Non-pigmented ciliary epithelial cell (primary cell): ENCODE measurements at places on chromosomes 11 and 22.

- DNase-seq = no peak
Measured at GRCh38 chr11:43937434-43938411, 4.7 kb upstream of the C11orf96 start.

DNA sequence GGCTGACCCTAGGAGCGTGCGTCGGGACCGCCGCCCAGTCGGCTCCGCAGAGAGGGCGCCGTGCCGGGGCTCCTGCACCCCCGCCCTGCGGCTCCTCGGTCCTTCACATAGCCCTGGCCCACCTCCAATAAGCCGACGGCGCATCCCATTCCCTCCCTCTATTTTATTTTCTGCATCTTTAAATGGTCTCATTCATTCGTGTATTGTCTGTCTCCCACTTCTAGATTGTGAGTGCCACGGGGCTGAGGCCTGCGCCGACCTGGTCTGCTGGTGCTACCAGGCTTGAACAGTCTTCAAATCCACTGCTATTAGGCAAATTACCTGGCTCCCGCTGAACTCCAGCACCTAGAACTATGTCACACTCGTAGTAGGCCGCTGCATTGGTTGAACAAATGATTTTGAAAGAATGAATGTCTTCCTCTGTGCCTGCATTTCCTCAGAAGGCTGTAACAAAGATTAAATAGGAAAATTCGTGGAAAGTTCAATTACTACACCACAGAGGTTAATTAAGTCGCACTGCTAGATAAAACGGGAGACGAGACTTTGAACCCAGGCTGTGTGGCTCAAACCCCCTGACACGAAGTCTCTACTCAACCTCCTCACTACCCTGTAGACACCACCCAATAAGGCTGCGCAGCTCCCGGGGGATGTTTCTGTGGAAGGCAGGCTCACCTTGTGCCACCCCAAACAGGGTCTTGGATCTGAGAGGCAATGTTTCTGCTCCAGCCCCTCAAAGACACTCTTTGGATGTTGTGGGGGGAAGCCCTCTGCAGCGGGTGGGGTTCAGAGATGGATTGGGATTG lies 1.2 kb upstream of the PPP1R14B start:
- no peak for DNase-seq

GRCh38 chr11:7671347-7672215 lies 1.7 kb downstream of the CYB5R2 start:
- DNase-seq = no peak

DNA sequence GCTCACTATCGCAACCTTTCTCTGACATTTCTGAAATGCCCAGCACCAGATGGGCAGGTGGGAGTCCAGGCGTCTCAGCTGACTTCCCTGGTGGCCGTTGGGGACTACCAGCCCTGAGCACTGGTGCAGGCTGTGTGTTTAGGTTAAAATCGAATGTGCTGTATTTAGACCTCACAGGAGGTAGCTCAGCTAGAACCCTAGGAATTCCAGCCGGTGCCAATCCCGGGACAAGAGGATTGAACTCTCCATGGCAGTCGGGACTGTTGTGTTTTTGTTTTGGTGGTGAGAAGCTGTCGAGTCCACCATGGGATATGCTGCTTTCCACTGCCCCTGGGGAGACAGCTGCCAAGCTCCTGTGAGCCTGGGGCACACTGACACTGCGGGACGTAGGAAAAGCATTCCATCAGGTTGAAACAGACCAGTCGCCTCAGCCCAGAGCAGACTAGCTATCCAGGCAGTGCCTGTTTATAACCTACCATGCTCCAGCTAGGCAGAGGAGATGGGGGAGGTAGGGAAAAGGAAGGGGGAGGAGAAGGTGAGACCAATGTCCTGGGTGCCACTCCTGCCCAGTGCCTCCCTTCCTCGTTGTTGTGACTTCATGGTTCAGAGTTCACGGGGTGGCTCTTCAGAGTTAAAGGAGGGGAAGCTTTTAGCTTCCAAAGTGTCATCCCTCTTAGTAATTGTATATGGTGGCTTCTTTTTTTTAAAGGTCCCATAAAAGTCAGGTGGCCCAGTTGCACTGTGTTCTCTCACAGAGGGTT lies 53.0 kb downstream of the MICAL2 start:
- DNase-seq = no peak

DNA sequence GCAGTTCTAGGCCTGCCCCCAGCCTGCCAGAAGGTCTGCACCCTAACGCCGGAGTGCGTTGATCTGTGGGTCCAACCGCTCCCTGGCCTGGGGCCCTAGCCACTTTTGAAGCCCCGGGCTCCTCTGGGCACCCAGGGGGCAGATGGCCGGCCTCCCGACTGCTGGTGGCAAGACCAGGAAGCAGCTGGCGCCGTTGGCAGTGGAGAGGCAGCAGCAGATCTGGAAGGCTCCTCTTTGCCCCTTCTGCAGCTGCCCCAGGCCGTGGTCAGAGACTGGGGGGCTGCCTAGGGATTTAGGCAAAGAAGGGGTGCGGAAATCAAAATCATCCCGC lies 445 bp upstream of the VWCE start:
- no peak for DNase-seq

DNA sequence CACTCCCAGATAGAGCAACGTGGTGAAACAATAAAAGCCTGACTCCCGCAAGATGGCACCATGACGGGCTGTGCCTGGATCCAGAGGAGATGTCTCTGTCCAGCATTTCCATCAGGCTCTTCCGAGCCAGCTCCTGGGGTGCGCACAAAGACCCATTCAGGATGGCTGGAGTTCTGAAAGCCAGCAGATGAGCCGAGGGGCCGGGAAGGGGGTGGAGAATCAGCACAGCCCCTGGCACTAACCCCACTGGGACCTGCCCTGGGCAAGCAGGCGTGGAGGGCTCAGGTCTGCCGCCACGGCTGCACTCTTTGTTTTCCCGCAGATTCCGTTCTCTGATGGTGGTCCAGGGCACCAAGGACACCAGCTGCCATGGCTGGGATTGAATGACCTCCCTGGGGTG lies 97.2 kb upstream of the BLID start:
- no peak for DNase-seq

DNA sequence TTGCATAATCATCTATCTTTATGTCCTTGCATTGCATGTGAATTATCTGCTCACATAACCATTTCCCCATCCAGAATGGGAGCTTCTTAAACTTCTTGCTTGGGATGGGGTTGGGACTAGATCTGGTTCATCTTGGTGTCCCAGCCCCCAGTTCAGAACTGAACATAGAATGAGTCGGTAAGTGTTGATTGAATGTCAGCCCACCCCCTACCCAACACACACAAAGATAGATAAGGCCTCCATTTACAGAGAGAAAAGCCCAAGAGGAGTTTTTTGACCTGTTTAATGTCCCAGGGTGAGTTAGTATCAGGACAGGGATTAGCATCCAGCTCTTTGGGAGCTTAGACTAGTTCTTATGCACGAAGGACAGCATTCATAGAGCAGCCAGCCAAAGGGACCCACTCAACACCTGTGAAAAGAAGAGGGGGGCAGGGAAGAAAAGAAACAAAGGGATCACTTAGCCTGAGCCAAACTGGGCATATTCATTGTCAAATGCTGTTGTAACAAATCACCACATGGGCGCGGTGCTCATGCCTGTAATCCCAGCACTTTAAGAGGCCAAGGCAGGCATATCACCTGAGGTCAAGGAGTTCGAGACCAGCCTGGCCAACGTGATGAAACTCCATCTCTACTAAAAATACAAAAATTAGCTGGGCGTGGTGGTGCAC lies 57.4 kb downstream of the CHRDL2 start:
- no peak for DNase-seq

DNA sequence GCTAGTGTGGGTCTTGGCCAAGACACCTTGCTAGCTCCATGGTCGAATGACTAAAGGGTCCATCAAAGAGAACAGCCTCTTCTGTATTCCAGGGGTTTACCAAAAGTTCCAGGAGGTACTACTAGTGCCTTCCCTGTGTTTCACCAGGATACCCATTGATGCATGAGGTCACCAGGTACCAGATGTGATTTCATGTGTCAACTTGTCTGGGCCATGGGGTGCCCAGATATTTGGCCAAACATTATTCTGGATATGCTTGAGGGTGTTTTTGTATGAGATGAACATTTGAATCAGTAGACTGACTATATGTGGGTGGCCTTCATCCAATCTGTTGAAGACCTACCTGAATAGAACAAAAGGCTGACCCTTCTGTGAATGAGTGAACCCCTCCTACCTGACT lies 92.8 kb downstream of the GALNT18 start:
- DNase-seq = no peak

DNA sequence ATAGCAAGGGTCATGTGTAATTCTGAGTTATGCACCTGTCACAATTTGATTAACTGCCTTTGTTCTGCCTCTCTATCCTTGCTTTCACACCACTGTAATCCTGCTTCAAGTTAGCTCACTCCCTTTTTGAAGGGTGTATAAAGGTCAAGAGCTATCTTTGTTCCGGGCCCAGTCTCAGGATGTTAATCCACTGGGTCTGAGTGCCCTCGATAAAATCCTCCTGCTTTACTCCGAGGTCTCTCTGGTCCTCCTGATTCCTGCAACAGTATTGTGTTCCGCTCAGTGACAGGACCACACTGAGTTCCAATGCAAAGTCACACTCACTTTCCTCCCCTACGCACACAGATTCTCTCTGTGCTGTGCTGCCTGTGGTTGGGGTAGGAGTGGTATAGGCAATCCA lies 186.5 kb downstream of the DYNC2H1 start:
- DNase-seq = no peak

- peak; percentile 68 for DNase-seq
Measured at GRCh38 chr11:110087812-110088534, 5.2 kb upstream of the ZC3H12C start.

DNA sequence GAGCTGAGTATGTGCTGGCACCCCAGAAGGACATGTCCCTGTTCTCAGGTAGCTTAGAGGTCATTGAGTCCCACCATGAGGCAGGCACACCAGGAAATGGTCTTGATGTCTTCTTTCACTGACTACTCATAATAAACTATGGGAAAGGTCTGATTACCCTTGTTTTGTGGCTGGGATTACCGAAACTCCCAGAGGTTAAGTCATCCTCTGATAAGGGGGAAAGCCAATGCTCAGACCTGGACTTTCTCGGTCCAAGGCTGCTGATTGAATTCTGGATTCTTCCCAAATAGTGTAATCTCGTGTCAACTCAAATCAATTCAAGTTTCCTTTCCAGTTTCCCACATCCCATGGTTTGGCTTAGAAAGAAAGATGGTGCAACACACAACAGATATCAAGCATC lies 3.7 kb upstream of the CD44 start:
- DNase-seq = no peak

DNA sequence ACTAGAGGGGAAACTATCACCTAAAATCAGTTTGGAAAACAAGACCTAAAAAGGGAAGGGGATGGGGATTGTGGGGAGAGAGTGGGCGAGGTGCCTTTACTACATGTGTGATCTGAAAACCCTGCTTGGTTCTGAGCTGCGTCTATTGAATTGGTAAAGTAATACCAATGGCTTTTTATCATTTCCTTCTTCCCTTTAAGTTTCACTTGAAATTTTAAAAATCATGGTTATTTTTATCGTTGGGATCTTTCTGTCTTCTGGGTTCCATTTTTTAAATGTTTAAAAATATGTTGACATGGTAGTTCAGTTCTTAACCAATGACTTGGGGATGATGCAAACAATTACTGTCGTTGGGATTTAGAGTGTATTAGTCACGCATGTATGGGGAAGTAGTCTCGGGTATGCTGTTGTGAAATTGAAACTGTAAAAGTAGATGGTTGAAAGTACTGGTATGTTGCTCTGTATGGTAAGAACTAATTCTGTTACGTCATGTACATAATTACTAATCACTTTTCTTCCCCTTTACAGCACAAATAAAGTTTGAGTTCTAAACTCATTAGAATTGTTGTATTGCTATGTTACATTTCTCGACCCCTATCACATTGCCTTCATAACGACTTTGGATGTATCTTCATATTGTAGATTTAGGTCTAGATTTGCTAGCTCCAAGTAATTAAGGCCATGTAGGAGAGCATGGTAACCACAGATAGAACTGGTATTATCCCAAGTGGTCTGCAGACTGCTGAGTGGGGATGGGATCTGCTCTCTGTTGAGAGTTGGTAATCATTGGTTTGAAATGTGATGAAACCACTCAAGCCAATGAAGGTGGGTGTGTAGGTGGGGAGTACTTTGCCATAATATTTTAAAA lies 3.6 kb downstream of the NEAT1 start:
- no peak for DNase-seq

DNA sequence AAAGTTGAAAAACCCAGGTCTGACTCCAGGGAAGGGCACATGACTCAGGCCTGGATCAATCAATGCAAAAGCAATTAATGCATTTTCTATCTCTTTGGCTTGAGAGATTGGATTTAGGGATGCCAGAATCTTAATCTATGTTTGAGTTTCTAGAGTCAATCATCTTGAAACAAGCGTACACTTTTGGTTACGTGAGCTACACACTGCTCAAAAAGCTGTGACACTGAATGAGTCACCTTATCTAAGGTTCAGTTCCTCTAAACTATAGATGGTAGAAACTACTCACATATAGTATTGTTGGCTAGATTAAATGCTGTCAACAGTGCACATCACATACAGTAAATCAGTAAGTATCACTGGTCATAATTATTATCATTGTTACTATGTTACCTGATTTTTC lies 24.2 kb downstream of the MRE11 start:
- no peak for DNase-seq

DNA sequence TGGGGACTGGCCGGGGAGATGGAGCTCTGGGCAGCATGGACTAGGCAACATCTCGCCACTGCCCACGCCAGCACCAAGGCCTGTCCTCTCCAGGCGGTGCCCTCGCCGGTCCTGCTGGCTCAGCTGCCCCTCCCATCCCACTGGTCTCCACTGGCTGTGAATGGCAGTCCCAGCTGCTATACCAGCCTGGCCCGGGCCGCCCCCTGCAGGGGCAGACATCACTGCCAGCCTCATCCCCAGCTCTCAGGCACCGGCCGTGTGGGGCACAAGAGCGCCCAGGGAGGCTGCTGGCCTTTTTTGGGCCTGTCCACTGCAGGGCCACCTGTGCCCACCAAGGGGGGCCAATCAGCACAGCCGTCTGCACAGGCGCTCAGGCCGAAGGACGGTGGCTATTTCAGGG lies 30.1 kb upstream of the H19 start:
- no peak for DNase-seq

DNA sequence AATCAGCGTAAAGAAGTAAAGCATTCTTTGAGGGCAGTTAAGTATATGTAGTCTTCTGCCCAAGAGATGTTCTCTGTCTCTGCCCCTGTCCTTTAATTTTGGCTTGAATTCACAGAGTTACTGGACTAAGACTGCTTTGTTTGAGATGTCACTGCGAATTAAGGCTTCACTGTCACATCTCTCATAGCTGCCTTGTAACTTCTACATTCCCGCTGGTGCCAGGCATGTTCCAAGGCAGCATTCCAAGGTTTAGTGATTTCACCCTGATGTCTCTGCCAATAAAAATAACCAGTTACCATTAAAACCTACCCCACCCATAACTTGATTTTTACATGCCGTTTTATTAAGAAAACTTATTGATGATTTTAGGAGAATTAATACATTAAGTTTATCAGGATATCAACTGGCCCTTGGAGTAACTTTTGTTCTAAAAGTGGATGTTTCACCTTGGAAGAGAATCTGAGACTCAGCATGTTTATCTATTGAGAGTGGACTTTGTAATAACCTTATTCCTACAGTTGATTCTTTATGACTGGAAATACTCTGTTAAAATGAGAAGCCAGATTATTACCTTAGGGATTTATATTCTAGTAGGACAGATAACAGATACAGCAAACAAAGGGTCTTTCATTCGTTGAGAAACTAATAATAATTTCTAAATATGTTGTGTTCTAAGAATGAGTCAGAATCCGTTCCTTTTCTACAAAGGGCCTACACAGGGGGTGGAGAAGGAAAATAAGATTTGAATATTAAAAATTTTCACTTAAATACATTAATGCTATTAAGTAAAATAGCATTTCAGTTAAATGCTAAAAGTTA lies 110.2 kb downstream of the UVRAG start:
- no peak for DNase-seq
